ENCODE measurements at places on chromosomes 1 and 21.
A peak's percentile ranks its signal among the peaks of the same experiment; 100 is the strongest.

GRCh38 chr1:46393510-46393909 is 607 bp upstream of the FAAH start:
- DNase-seq: no peak

- DNase-seq: peak; percentile 80
These were observed 28.1 kb upstream of the RNF19B start for GRCh38 chr1:32992489-32993323.

DNA sequence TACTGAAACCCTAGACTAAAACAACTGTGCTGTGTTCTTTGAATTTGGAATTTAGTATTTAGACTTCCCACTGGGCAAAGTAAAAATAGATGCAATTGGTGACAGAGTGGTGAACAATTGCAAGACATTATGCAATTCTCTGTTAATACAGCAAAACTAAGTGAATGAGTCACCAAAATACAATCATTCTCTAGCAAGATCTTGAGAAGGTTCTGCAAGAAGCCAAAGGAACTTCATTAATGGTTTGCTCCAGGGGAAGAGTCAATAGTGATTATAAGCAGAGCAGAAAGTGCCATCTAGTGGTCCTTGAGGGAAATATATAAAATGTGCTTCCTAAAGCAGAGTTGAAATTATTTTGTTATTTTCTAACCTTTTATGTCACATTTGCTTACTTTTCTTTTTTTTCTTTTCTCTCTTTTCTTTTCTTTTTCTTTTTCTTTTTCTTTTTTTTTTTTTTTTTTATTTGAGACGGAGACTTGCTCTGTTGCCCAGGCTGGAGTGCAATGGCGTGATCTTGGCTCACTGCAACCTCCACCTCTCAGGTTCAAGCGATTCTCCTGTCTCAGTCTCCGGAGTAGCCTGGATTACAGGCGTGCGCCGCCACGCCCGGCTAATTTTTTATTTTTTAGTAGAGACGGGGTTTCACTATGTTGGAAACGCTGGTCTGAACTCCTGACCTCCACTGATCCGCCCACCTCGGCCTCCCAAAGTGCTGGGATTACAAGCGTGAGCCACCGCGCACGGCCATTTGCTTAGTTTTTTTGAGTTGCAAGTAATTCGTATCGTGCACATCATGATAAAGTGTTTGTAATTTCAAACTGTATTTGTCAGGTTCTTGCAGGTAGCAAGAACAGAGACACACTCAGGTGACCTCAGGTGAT is 99.2 kb downstream of the CTH start:
- DNase-seq: no peak

- DNase-seq: no peak
These were observed 31.4 kb upstream of the PCBP3 start for GRCh38 chr21:45611939-45612664.

DNA sequence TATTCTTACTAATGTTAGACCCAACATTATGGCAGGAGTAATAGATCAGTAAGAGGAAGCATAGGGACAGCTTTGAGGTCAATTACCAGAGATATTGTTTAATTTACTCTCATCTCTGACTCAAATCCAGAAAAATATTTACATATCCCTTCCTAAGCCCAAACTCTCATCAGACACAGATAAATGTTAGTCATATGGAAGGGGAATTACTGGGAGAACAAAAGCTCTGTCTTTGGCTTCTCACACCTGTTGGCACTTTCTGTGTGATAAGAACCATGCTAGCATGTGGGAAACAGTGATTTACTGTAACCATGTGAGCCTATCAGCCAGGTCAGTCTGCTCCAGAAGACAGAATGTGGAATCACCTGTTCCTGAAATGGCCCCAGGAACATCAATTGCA is 72.4 kb downstream of the DUSP10 start:
- DNase-seq: no peak

GRCh38 chr21:36877741-36878140 is 88.7 kb downstream of the HLCS start:
- no peak for DNase-seq

- no peak for DNase-seq
These were observed 3.8 kb downstream of the ACBD6 start for GRCh38 chr1:180498594-180498993.

DNA sequence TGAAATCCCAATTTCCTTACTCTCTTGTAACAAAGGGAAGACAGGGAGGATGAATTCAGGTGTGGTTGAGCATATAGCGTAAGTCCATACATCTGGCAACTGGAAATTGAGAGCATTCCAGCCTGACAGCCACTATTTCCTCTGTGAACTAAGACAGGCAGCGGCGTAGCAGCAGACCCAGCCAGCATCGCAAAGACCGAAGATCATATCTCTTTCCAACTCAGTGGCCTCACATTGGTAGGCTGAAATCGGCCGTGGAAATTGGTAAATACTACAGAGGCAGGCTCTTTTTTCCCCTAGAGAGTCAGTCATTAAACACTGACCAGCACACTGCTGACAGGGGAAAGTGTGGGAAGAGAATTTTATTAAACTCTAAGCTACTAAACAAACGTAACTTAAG is 43.4 kb downstream of the TARBP1 start:
- DNase-seq: no peak

DNA sequence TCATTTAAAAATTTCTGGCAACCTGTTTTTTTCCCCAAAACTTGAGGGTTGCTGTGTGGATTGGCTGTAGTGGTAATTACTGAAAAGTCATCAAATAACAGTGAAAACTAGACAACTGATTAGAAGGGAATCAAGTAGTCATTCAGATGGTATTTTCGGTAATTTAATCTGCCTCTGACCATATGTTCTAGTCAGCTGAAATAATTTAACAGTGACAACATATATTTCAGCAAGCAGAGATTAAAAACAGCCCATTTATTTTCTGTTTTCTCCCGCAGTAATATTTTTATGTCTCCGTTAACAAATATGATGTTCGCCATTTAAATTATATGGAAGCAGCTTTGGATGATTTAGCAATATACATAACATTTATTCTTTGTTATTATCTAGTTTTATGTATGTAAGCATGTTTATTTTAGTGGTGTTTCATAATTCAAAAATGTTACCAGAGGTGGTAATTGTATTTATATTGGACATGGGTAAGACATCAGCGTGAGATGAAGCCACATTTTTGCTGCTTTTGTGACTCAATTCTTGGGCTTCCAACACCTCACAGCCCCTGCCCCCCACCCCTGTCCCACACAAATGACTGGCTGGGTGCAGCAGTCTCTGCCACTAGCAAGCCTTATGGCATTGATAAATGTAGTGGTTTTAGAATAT is 104.4 kb downstream of the GALNT2 start:
- DNase-seq: no peak

GRCh38 chr1:182563095-182563494 is 26.0 kb downstream of the RNASEL start:
- DNase-seq: no peak

GRCh38 chr1:217333939-217334338 is 297.0 kb downstream of the GPATCH2 start:
- no peak for DNase-seq

DNA sequence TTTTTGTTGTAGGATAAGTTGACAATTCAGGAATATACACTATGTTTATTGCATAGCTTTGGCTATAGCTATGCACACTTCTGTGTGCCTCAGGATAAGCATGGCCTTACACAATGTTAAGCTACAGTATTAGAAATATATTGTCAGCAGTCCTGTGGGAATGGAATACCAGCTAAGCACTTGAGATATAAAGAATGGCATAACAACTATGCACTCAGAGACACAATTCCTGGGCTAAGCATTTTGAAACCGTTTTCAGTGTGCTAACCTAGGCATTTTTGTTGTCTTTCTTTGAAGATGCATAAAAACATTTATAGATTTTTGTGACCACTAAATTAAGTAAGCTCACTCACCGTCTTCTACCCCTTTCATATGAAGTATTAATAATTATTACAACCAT is 46.8 kb downstream of the TMPRSS15 start:
- DNase-seq: no peak

- DNase-seq: no peak
These were observed 29.4 kb downstream of the SPATA46 start for GRCh38 chr1:162347281-162347680.

DNA sequence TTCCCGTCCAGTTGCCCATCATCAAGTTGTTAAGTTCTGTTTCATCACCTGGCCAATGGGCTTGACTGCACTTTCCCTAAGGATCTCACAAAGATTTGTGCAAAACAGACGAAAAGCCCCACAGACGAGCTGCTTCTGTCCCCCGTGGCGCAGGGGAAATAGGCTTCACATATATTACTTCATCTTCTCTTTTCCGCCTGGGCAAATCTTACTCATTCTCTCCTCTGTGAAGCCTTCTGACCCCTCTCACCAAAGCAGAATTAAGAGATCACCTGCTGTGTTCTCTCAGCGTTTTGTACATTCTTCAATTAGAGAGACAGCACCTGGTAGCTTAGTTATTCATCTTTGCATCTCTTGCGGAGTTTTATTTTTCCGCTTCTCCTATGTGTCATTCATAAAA is 129.8 kb downstream of the IGSF21 start:
- no peak for DNase-seq

DNA sequence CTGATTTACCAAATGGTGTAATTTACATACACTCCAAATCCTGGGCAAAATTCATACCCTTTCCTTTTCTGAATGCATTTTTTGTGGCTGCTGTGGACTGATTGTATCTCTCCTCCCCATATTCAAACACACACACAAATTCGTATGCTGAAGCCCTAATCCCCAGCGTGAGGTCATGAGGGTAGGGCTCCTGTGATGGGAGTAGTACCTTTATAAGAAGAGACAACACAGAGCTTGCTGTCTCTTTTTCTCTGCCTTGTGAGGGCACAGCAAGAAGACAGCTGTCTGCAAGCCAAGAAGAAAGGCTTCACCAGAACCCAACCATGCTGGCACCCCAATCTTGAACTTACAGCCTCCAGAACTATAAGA is 24.4 kb downstream of the DUSP10 start:
- DNase-seq: no peak

DNA sequence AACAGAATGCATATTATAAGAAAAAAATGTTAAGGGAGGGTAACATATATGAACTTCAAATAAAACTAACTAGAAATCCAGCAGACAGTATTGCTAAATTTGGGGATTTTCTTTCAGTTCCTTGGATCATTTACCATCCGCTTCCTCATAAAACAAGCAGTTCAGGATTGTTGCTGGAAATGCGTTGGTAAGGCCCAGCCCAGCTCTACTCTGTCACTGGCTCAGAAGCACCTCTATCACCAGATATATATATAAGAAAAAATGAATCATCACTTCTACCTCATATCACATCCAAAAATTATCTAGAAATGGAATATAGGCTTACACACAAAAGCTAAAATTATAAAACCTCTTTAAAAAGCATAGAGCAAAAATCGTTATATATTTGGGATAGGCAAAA is 28.2 kb upstream of the COG2 start:
- no peak for DNase-seq

DNA sequence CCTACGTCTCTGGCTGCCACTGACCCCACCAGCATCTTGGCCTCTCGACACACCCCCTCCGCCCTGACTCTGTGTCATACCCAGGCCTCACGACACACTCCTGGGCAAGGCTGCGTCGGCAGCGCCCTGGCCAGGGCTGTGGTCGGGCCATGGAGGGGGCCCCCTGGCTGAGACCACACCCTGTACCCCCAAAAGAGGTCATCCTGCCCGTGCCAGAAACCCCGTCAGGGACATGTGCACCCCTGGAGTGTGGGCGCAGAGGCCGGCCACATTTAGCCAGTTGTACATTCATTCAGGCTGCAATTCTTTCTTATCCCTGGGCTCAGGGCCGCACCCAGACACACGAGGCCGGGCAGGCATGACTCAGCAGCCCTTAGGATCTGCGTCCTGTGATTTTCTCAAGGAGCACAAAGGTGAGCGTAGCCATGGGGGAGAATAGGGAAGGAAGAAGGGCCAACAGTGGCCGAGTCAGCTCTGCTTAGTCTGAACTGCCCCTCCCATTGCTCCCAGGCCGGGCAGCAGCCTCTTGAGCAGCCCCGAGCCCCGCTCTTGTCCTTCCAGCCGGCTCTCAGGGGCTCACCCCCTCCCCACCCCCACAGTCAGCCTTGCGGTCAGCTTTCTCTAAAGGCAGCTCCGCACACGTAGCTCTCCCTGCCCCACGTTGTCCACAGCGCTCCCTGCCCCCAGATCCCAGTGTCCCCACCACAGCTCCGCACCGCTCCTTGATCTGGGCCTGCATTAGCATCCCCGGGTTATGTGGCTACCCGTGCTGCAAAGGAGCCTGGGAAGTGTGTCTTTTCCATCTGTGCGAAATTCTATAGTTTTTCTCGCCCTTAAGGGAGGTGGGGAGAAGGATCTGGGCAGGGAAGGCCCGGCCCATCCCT is 7.9 kb downstream of the CSTB start:
- DNase-seq: no peak

- no peak for DNase-seq
These were observed 17.2 kb upstream of the ID3 start for GRCh38 chr1:23576338-23577055.

GRCh38 chr1:166127003-166127402 is 39.8 kb downstream of the FAM78B start:
- no peak for DNase-seq

GRCh38 chr1:12184008-12184681 is 17.4 kb downstream of the TNFRSF1B start:
- DNase-seq: no peak

- no peak for DNase-seq
These were observed 59.6 kb downstream of the EXTL2 start for GRCh38 chr1:100834777-100835660.

- no peak for DNase-seq
These were observed 55.5 kb downstream of the SLC66A1 start for GRCh38 chr1:19367584-19368041.

DNA sequence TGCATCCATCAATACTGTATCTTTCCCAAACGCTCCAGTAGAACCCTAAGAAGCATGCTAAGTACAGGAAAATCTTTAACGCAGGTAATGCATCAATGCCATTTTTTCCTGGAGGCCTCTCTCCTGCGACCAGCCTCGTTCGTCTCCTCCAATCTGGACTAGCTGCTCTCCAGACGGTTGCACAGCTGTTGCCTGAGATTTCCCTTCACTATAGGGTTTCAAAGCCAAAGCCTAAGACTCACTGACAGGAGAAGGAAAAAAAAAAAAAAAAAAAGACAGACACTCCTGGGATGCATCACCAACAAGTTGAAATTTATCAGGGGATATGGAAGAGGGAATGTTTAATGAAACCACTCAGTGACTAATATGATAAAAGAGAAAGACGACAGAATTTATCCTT is 93.0 kb downstream of the APP start:
- DNase-seq: no peak

GRCh38 chr1:241992734-241993133 is 6.2 kb downstream of the MAP1LC3C start:
- no peak for DNase-seq

DNA sequence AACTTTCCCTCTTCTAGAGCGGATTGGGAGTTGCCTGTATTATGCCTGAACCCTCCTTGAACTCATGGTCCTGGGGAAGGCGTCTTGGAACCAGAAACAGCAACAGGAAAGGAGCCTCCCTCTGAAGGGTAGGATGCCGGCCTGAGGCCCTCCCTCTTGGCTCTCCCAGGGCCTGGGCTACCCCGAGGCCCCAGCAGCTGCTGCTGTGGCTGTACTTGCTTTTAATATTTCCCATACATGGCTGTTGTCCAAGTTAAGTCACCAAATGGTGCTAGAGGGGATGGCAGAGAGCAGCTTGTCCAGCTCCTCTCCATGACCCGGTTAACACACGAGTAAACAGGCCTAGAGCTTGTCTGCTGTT is 10.5 kb downstream of the CHRNB2 start:
- no peak for DNase-seq
